Stimulated activated CD8-positive, alpha-beta memory T cell treated with anti-CD3 and anti-CD28 coated beads, Interleukin-15, amount 100 ng/mL, for 1 hour (primary cell): ENCODE measurements at places on chromosomes 12 and 14.

GRCh38 chr14:85752175-85752574, 222.2 kb downstream of the FLRT2 start:
- DNase-seq: no peak

- DNase-seq: no peak
These were observed 2.9 kb downstream of the RDH12 start for GRCh38 chr14:67704484-67705089.

DNA sequence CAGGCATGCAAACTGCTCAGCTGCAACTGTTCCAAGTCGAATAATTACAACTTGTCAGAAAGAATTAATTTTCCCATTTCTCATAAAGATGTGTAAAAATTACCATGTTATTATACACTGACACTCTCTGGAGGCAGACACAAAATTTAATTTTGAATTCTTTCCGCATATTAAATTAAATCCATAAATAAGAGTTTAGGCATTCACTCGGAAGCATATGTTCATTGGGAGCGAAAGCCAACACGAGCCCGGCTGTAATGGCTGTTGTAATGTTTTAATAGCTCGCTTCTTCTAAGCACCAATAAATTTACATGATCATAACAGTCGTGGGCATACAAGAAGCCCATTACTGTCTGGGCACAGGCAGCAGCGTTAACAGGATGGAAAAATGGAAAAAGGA, 189.6 kb upstream of the SOX5 start:
- no peak for DNase-seq

GRCh38 chr12:71748081-71748850, 6.4 kb upstream of the RAB21 start:
- no peak for DNase-seq

DNA sequence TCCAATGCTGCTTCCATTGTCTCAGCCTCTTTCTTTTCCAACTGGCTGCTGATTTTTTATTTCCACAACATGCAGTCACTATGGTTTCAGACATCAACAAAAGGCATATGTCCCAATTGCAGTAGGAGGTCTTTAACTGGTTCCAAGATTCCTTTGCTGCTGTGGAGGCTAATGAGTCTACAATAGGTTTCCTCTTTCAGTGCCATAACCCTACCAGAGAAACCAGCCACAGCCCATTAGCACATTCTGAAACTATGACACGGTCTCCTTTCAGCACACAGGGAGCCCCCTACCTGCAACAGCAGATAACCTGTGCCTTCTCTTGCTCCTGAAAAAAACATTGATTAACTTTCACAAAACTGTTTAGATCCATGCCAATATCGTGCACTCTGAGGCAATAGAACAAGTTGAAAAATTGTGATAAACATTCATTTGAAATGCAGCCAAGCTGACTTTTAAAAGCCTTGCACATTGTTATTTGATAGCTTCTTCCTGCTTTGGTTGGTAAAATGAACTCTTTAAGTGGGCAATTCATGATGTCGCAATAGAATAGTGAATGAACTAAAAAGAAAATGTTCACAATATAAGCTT, 32.4 kb downstream of the PLEKHG7 start:
- no peak for DNase-seq

DNA sequence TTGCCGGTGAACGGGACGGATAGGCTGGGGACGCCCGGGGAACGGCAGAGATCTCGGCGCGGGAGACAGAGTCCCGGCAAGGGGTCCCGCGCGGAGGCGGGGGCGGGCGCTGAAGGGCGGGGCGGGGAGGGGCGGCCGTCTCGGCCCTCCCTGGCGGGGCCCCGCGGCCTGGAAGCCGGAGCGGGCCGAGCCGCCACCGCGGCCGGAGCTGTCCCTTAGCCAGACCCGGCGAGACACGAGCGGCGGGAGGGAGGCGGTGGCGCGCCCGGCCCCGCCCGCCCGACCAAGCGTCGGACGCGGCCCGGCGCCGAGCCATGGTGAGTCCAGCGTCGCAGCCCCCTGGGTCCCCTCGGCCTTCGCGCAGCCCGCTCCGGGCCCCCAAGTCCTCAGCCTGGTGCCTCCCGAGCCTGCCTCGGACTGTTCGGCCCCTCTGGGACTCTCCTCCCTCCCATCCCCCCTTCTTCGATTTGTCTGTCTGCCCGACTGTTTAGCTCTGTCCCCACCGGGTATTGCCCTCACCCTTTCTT, at the start of gene ARHGEF40:
Gene ARHGEF40 (plus strand): TSS at position 222 of the 527 bp plus-strand sequence. CDS start 93 bp downstream, at position 315.
- no peak for DNase-seq

- DNase-seq: no peak
These were observed 694.3 kb upstream of the TBX3 start for GRCh38 chr12:115378291-115378690.
